Activated naive CD4-positive, alpha-beta T cell treated with anti-CD3 and anti-CD28 coated beads, Interleukin-2, amount 50 U/mL, for 16 hours (primary cell): ENCODE measurements at places on chromosomes 13 and 19.

DNA sequence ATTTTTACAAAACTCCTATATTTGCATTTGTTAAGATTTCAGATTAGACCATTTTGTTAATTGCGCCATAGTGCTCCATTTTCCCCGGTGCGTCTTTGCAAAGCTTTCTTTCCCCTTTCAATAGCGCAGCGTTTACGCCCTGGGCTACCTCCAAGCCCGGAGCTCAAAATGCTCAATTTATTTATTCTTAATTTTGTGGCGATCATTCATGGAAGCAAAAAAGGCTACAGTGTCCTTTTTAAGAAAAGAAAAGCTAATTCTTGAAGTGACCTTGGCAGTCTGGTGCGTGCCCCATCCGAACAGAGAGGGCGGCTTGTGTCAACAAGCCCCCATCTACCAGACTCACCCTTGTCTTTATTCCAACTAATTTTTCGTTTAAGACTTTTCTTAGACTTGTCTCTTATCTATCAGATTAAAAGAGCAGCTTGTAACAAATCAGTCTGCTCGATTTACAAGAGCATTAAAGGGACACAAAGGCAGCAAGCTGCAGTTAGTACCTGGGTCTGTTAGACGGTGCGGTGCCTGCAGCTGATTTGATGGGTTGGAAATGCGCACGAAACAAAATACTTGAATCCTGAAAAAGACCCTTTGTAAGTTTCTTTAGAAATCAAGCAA lies 30.1 kb downstream of the GSX1 start:
- no peak for DNase-seq

GRCh38 chr19:51458899-51459505 lies 748 bp upstream of the SIGLEC8 start:
- DNase-seq: no peak

- DNase-seq: no peak
Measured at GRCh38 chr13:99033814-99034213, 56.0 kb upstream of the DOCK9 start.

- no peak for DNase-seq
Measured at GRCh38 chr13:87322386-87322785, 348.8 kb upstream of the SLITRK5 start.

- DNase-seq: no peak
Measured at GRCh38 chr13:59771272-59771671, 392.5 kb downstream of the DIAPH3 start.

DNA sequence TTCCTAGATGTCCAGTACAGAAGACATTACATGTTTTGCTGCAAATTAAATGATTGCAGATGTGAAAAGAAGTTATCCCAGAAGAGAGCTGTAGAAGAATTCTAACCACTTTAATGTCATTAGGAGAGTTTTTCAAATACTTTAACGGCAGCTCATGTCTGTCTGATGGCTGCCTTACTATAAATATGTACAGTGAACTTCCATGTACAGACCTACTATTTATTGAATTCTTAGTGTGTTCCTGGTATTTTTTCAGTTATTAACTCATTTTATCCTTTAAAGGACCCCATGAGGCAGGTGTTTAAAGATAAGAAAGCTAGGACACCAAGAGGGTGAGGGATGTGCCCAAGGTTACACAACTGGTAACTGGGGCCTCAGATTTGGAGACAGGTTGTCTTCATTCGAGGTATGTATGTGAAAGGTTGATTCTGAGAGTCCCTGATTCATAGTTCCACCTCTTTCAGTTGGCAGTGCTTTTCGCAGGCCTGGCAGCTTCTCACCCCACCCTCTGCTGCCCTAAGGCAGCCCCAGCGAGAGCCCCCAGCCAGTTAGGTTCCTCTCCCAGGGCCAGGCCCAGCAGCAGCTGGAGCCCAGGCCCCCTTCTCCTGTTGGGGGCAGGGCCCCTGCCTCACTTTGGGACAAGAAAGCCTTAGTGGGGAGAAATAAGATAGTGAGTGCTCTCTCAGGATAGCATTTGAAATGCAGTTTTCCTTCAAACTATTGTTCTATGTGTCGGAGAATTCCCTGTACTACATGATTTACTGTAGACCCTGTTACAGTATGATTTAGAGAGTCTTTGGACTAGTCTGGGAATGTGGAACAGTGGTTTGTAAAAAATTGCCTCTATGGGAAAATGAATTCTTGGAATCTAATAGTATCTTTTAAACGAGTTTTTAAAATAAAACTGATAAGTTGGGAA lies 67.7 kb upstream of the TEX29 start:
- DNase-seq: no peak

- DNase-seq: no peak
Measured at GRCh38 chr13:105816994-105817393, 718.5 kb downstream of the EFNB2 start.

- no peak for DNase-seq
Measured at GRCh38 chr13:47420568-47420967, 523.7 kb upstream of the HTR2A start.

GRCh38 chr19:35629332-35629633 lies 447 bp downstream of the RBM42 start:
- no peak for DNase-seq

GRCh38 chr13:45341799-45342500 lies 967 bp upstream of the TPT1 start:
- no peak for DNase-seq

GRCh38 chr13:33110386-33110712 lies 94.1 kb downstream of the KL start:
- DNase-seq: no peak

- DNase-seq: no peak
Measured at GRCh38 chr13:23859904-23860303, 29.3 kb downstream of the MIPEP start.

DNA sequence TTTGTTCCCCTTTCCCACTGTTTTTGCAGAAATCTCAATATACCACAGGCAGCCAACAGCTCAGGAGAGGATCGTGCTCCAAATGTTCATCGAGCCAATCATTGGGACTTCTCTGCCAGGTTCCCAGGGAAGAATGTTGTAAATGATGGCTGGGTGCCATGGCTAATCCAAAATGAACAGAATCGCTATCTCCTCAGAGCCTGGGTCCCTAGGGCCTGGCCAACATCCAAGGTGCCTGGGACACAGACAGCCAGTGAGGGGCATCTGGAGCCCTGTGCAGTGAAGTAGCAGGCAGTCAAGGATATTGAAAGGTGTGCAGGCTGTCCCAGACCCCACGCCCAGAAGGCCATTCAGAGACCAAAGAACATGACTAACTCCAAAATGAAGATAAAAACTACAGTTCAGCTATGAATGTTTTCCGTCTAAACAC lies 37.8 kb downstream of the BRD4 start:
- no peak for DNase-seq

GRCh38 chr19:47111682-47112165 lies 1.9 kb downstream of the ZC3H4 start:
- no peak for DNase-seq

GRCh38 chr13:45575830-45576180 lies 39.7 kb downstream of the ERICH6B start:
- DNase-seq: no peak

- no peak for DNase-seq
Measured at GRCh38 chr13:30375265-30375835, 46.9 kb upstream of the UBE2L5 start.

DNA sequence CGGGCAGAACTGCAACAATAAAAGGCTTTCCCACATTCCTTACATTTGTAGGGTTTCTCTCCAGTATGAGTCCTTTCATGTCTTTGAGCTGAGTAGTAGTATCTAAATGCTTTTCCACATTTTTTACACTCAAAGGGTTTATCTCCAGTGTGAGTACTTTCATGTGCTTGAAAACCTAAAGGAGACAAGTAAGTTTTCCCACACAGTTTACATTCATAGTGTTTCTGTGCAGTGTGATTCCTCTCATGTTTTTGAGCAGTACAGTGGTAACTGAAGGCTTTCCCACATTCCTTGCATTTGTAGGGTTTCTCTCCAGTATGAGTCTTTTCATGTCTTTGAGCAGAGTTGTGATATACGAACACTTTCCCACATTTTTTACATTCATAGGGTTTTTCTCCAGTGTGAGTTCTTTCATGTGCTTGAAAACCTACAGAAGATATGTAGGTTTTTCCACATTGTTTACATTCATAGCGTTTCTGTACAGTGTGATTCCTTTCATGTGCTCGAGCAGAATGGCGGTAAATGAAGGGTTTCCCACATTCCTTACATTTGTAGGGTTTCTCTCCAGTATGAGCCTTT lies 47.0 kb downstream of the ZNF44 start:
- no peak for DNase-seq

DNA sequence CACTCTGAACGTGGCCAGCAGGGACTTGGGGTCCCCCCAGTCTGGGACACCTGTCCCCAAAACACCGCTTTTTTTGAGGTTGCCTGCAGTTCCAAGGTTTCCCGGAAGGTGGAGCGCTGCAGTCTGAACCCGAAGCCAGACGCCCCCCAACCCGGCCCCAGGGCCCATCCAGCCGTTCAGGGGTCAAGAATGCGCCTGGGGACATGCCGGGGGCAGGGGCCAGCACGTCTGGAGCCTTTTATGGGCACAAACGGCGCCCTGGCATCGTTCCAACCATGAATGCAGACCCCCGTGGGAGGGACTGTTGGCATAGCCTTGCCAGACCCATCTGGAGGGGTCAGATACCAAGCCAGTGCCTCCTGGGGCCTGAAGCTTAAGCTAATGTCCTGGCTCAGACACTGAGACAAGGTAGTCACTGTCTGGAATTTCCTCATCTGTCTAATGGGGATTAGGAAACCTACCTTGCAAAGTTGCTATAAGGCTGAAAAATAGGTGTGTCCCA lies 6.9 kb downstream of the S1PR5 start:
- DNase-seq: peak; percentile 65

DNA sequence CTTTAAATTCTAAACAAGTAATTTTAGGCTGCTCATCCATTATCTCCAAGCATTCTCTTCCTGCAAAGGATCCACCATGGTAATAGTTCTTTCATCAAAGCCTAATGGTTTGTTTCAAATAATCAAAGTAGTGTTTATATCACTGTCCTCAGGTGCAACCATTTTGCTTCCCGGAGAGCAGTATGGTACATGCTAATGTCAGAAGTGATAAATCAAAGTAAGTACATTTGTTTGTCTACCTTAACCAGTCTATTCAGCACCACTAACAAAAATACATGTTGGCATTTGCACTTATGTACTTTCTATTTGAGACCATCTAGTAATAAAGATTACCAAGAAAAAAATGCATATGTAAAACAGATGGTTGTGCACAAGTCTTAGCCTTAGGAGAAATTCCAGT lies 37.5 kb downstream of the DACH1 start:
- no peak for DNase-seq

GRCh38 chr13:110262508-110263291 lies 44.3 kb downstream of the COL4A1 start:
- no peak for DNase-seq

GRCh38 chr13:19908350-19908986 lies 45.0 kb upstream of the ZMYM5 start:
- DNase-seq: no peak

- no peak for DNase-seq
Measured at GRCh38 chr19:15575406-15575805, 39.6 kb upstream of the CYP4F8 start.

- DNase-seq: no peak
Measured at GRCh38 chr13:80131204-80131603, 209.7 kb downstream of the SPRY2 start.

GRCh38 chr13:32047793-32048192 lies 16.2 kb downstream of the FRY start:
- no peak for DNase-seq

DNA sequence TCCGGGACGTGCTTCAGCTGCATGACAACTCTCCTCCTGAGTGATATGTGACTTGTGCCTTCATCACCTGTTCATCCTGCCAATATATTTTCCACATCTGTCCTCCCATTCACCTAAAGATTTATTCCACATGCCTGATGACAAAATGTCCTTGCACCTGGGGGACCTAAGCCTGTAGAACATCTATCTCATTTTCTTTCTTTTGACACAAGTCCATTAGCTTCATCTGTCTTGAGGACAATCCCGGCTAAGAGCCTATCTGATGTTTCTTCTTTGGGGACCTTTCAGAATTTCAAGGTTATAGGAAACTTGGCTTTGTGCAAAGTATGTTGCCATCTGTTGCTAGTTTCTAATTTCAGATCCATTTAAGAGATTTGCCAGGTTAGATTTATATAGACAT lies 41.1 kb downstream of the ITGBL1 start:
- no peak for DNase-seq

DNA sequence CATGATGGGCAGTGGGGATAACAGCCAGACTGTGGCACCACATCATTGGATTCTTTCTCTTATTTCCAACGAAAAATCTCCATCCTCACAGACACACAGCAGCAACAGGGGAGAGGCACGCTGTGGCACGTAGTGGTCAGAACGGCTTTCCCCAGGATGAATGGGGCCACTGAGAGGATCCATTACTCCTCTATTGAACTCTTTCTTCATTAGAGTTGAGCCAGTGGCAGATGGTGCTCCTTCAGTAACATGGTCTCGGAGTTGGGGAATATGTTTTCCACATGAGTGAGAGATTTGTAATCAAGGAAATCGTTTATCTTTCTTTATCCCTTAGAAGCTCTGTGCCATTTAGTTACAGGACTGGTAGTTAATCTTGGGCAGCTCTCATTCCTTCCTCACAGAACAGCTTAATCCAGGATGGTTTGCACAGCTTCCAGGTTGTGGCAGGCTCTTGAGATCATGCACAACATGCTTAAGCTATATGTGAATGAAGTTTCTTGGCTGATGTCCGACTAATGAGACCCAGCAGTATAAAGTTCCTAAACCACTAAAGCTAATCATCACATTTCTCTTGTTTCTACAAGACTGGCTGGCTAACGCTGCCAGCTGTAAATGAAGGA lies 180.5 kb upstream of the SLC10A2 start:
- DNase-seq: no peak

DNA sequence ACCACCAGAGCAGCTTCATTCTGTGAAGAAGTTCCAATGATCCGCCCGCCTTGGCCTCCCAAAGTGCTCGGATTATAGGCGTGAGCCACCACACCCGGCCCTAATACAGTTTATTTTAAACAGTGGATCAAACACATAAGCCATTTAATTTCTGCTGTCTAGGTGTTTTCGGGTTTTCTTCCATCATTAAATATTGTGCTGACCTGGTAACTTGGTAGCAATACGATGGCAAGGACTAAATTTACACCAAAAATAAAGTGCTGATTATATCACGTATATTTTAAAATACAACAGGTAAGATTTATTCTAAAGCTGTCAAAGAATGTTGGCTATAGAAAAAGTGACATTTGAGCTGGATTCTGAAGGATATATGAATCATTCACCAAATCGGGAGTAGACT lies 1.3 kb downstream of the MED4 start:
- DNase-seq: no peak

DNA sequence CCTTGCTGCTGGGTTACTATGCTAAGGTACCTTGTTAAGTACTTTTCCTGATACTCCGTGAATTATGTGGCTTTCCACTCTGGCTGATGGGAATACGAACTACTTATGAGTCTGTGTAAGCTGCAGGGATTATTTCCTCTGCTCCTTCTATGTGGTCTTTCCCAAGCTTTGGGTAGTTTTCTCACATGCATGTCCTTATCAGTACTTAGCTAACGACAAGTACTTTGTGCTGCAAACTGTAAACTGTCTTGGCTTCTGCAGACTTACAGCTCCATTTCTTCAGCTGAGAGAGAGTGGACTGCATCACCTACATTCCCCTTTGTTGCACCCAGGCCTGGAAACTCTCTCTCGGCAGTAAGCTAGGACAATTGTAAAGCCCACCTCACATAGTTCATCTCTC lies 76.6 kb downstream of the FGF9 start:
- no peak for DNase-seq

- DNase-seq: peak; percentile 52
Measured at GRCh38 chr19:6424195-6424938, at the start of gene KHSRP. TSS of gene KHSRP (minus strand) at chr19:6424811. CDS start at chr19:6424701, 110 bp downstream.

GRCh38 chr19:30309905-30310601 lies 62.1 kb upstream of the ZNF536 start:
- no peak for DNase-seq
